ENCODE measurements at places on chromosomes 12 and 14. TPM values are rescaled to one million over a fixed set of nuclear protein-coding genes. Genes with fewer than 3 reads are reported as not detected.

The SMAGP gene
- total RNA-seq = 4.4 TPM

The A2M gene
- total RNA-seq = 397 TPM

The MYH6 gene
- not detected for total RNA-seq

The TAS2R30 gene
- not detected for total RNA-seq

The BCL11B gene
- not detected for total RNA-seq
